ENCODE measurements at places on chromosomes 5 and 9.

DNA sequence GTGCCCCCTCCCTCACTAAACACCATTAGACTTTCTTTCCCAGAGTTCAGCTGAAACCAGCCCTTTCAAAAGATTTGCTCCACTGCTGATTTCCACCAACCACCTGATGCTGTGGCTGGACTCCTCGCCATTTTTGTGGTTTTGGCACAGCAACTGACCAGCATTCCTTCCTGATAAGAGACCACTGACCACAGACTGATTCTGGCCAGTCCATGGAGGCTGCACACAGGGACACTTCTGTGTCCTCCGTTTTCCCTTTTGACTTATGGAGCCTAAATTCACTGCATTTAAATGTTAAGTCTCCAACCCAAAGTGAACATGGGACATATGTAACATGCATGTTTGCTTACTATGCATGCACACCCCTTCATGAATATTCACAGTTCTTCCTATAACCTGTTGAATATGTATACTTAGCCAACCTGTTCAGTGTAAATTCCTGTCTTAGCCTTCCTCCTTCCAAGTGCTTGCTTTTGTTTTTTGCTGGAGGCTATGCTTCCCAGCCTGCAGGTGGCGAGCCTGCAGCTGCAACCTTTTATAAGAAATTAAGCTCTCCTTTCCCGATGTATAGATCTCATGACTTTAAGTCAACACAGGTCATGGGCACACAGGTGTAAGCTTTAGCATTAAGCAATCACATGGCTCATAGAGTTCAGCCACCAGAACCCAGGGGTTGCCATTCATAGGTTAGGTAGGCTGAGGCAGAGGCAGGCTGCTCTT lies 78.7 kb downstream of the ACTL7B start:
- DNase-seq, result no peak

- no peak for DNase-seq
Observed at GRCh38 chr5:35056686-35057085, 8.9 kb upstream of the AGXT2 start.

DNA sequence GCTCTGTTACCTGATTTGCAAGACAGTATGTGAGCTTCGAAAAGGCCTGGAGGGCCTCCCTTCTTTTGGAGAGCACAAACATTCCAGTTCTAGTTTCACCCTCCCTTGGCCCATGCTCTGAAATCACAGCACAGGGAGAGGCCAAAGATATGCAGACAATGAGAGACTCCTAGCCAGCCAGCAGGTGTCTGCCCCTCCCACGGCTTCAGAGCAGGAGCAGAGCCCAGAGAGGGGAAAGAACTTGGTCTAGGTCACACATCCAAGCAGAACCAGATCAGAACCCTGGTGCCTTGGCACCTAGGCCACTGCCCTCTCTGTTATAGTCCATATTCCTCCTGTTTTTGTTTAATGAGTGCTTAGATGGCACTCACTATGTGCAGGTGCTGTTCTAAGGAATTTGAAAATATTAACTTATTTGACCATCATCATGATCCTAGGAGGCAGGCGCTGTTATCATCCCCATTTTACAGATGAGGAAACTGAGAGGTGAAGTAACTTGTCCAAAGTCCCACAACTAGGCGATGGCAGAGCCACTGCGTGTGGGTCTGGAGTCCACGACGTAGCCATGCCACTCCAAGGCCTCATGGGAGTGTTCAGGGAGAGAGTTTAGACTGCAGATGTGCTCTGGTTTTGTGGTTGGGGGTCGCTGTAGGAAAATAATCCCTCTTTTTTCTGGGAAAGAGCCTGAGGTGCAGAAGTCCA lies 27.2 kb downstream of the TMOD1 start:
- DNase-seq, result no peak

GRCh38 chr9:76136986-76137385 lies 246.5 kb downstream of the PCSK5 start:
- no peak for DNase-seq

DNA sequence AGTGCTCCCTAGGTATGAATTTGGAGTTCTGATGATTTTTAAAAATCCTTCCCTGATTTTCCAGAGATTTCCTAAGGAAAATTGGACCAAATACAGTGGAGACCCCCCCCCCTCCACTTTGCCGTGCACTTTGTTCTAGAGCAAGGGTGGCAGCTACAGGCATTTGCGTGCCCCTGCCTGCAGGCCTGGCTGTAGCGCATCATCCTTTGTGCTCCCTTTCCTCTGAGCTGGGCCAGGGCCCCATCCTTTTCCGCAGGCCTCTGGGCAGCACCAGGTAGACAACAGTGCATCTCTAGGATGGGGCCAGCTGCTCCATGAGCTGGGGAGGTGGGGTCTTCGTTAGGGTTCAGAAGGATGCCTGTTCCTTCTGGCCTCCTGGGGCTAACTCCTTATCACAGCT lies 39.6 kb downstream of the TRIO start:
- DNase-seq, result no peak

DNA sequence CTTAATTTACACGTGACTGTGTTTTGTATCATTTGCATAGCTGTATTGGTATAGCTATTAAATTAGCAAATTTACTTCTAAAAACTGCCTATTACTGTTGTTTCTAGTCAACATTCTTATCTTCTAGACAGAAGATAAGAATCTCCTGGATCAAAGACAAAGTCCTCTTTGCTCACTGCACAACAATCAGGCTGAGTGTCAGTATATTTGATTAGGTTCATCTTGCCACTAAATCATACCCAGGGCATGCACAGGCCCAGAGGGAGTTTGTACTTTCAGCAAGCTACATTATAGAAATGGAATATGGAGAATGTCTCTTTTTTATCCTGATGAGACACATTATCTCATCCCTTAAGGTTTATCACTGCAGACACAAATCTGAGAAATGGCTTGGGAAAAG lies 579.1 kb downstream of the SLCO4C1 start:
- no peak for DNase-seq

- no peak for DNase-seq
Observed at GRCh38 chr5:174844971-174845370, 120.6 kb downstream of the MSX2 start.

GRCh38 chr9:107281922-107282667 lies 984 bp upstream of the RAD23B start:
- no peak for DNase-seq

All from lower leg skin (tissue), 4 donors.